NCI-H1436 (cell line): ENCODE measurements at places on chromosomes 1 and 21.

GRCh38 chr1:161216945-161217712 is 2.0 kb downstream of the FCER1G start:
- no peak for DNase-seq

DNA sequence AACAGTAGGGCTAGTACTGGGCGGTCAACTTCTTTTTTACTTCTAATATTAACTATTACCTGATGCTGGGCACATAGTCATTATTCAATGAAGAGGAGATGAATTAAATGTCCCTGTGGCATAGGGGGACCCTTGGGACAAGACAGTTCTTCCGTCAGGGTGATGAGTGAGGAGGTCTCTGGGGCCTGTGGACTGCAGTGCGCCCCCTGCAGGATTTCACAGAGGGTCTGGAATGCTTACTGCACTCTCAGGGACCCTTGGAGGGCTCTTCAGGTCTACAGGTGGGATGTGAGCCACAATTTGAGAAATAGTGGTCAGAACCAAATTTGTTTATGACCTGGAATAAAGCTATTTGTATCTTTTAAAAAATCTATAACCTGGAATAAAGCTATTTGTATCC is 149.4 kb downstream of the FAM78B start:
- no peak for DNase-seq

DNA sequence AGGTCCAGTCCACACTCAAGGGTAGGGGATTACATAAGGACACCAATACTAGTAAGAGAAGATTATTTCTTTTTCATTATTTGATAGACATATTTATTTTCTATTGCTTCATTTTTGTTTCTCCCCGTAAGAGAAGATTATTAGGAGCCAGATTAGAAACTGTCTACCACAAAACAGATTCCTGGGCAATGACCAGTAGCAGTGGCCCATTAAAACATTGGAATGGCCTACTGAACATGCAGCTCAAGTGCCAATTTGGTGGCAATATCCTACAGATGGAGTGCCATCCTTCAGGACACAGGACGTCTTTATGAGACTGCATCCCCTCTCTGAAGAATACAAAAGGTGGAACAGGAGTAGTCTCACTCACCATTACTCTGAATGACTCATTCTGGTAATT is 34.0 kb upstream of the ARHGAP29 start:
- no peak for DNase-seq

- no peak for DNase-seq
Measured at GRCh38 chr1:15151377-15151806, 2.2 kb upstream of the TMEM51 start.

- no peak for DNase-seq
Measured at GRCh38 chr1:109249654-109250401, 489 bp downstream of the CELSR2 start.

GRCh38 chr1:79323239-79324025 is 316.9 kb upstream of the ADGRL4 start:
- no peak for DNase-seq

DNA sequence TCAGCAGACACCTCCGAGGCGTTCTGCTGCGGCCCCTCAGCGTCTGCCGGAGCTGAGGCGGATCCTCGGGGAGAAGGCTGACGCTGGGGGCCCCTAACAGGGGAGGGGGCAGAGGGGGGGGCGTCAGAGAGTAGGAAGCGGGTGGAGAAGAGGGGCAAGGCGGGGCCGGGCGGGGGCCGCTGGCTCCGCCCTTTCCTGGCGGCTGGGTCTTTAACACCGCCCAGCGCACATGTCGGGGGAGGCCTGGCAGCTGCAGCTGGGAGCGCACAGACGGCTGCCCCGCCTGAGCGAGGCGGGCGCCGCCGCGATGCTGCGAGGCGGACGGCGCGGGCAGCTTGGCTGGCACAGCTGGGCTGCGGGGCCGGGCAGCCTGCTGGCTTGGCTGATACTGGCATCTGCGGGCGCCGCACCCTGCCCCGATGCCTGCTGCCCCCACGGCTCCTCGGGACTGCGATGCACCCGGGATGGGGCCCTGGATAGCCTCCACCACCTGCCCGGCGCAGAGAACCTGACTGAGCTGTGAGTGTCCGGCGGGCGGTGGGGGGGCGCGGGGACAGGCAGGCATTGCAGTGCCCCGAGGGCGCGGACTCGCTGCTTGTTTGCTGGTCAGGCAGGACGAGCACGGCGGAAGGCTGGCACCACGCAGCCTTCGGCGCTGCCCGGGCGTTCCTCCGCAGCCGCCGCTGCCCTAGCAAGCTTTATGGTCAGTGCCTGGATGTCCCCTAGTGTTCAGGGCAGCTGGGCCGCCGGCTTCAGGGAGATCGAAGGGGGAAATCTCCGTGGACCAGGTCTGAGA is at the start of gene NTRK1:
Gene NTRK1 (plus strand): TSS at position 238 of the 796 bp plus-strand sequence. CDS start 70 bp downstream, at position 308.
- peak; percentile 35 for DNase-seq

DNA sequence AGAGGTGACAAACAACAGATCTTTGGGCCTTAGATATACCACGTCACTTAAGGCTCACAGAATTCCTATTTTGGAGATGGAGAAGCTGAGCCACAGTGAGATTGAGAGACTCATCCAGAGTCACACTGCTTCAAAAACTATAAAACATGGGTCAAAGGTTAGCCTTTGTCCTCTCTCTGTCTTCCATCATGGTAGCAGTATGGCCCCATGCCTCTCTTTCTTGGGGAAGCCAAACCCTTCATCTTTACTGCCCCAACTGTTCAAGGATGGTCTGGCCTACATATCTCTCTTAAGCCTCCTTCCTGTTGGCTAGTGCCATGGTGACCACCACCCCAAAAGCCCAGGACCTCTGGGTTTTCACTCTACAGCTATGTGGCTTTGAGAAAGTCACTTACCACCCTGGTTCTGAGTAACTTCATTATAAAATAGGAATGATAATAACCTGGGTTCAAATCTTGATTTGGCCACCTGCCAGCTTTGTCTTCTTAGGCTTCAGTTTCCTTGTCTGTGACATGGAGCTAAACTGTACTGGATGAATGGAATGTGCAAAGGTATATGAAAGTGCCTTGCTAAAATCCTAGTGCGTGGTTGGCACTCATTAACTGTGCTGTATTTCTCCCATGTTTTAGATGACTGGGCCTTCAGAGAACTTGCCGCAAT is 85.9 kb upstream of the JUN start:
- DNase-seq, result no peak

DNA sequence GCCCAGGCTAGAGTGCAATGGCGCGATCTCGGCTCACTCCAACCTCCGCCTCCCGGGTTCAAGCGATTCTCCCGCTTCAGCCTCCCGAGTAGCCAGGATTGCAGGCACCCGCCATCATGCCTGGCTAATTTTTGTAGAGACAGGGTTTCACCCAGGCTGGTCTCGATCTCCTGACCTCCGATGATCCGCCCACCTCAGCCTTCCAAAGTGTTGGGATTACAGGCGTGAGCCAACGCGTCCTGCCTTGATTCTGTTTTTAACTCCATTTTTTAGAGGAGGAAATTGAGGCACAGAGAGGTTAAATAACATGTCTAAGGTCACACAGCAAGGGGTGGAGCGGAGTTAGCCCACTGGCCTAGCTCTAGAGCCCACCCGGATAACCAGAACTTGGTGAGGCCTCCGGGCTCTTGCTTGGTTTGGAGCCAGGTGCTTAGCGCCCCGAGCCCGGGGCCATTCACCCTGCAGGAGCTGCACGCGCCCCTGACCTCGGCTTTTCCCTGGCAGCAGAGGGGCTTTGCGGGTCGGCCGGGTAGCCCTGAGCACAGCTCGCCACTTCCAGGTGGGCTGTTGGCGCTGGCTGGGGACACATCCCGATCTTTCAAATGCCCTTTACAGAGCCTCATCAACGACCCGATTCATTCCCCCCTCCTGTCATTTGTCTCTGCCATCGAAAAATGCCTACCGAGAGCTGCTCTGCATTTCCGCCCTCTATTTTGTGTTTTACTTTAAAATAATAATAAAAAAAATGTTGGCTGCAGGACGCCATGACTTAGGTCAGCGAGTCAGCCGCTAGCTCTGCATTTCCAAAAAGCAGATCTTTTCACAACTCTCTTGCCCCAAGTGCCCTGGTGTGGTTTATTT is 11.2 kb downstream of the SIM2 start:
- DNase-seq, result no peak

DNA sequence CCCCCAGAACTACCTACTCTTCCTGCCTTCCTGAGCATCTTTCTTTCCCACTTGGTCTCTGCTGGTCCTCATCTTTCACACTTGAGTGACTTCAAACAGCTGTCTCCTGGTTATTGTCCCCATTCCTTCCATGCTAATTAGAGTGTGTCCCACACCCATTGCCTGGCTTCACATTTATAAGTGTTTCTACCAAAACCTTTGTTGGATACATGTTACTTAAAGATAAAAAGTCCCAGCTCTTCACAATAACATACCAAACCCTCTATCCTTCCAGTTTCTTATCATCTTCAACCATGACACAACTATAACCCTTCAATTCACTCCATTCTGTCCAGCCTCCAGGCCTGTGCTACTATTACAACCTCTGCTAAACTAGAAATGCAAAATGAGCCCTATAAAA is 41.0 kb downstream of the VCAM1 start:
- DNase-seq, result no peak

- no peak for DNase-seq
Measured at GRCh38 chr1:27136236-27136551, 18.7 kb downstream of the SLC9A1 start.

DNA sequence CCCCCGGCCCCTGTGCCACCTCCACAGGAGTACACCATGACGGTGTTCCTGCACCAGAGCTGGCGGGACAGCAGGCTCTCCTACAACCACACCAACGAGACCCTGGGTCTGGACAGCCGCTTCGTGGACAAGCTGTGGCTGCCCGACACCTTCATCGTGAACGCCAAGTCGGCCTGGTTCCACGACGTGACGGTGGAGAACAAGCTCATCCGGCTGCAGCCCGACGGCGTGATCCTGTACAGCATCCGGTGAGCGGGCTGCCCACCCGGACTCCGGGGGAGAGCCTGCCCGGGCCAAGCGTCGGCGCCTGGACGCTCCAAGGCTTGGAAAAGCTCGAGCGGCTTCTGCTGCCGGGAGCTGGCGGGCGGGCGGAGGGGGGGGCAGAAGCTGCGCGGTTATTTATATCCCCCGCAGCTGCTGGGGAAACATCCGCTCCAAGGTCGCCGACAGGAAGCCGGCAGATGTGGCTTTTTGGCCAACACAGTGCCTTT is 6.4 kb downstream of the GABRD start:
- DNase-seq, result no peak

DNA sequence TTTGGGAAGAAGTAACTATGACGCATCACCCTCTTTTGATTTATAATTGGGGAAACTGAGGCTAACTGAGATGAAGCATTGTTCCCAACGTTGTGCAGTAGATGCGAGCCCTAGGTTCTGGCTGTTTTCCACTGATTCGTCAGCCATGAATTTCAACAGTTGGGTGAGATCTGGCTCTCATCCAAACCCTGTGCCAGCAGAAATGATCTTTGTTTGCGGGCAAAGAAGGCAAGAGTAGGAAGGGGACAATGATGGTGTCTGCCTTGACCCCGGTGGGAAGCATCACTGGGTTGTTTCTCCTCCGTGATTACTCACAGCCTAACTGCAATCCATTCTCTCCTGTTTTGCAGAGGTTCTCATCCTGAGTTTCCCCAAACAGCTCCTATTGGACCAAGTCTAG is 142.3 kb downstream of the MIS18A start:
- DNase-seq, result no peak

DNA sequence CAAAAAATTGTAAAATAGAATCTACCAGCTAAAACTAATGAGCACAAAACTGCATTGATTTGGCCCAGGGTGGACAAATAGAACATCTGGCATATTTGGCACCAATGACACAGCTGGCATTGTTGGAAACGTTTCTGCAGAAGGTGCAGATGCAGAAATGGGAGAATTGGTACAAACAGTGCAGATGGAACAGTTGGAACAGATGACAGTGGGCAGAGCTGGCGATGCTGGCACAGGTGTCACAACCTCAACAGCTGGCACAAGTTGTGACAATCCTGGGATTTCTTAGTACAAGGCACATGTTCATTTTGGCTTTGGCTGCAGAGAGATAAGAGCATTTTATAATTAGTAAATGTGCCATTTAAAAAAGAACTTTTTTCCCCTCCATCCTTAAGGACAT is 91.1 kb upstream of the ZBTB18 start:
- no peak for DNase-seq

DNA sequence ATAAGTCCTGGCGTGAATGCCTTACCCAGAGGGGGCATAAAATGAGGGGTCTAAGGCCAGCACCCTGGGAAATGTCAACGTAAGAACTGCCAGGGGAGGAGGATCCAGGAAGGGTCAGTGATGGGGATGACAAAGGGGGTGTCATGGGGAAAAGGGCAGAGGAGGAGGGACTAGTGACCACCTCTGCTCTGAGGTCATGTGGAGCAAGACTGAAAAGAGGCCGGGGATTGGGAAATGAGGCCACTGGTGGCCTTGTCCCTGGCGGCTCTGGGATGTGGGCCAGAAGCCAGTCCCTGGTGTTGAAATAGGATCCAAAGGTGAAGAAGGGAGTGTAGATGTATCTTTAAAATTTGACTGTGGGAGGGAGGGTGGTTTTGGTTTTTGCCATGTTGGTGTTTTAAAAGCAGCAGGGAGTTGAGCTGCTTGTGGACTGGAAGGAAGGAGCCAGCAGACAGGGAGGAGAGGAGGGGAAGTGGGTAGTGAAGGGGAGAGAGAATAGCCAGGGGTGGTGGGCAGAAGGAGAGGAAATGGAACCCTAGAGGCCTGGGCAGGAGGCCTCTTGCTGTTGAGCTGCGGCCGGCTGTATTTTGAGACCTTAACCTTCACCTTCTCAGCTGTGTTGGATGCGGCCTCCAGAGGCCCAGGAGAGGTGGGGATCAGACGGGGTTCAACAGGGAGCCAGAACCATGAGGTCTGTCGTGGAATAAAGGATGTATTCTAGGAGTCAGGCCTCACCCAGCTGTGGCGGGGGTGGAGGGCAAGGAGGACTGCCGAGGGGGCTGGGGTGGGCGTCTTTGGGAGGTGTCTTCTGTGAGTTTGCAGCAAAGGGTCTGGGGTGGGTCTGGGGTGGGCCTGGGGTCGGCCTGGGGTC is 92.5 kb downstream of the DHRS3 start:
- DNase-seq, result no peak

DNA sequence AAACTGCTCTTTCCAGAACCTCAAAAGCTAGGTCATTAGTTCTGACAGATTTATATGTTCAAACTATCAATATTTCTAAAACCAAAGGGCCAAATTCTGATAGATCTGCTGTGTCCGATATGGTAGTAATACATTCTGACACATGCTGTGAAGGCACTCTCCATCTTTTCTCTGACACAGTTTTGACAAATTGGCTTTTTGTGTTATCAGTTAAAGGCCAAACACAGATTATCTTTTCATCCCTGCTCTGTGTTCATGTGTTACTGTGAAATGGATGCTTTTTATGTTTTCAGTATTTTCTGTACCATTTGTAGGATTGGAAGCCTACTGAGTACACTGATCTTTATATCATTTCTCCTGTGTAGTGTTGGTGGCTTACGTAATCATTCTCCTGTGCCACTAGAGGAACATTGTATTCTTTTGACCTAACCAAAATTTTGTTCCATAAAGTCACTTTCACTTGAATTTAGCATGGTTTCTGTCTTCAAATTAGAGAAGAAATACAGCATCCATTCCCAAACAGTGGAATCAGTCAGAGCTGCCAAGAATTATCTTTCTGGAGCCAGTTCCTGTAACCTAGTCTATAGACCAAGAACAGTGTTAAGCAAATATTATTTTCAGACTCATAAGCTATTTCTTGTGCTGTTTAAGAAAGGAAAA is 137.2 kb downstream of the ADGRL2 start:
- no peak for DNase-seq

GRCh38 chr1:107076841-107077240 is 20.4 kb downstream of the PRMT6 start:
- no peak for DNase-seq

GRCh38 chr1:30572192-30572591 is 151.2 kb downstream of the MATN1 start:
- no peak for DNase-seq
